ENCODE measurements at places on chromosomes 16 and 17. TPM values are rescaled to one million over a fixed set of nuclear protein-coding genes. Genes with fewer than 3 reads are reported as not detected.

TOP2A gene
- total RNA-seq, result 148 TPM

AIPL1 gene
- total RNA-seq, result not detected

TNFSF13 gene
- 2.7 TPM for total RNA-seq

UNC45B gene
- under 0.01 TPM for total RNA-seq

UMOD gene
- total RNA-seq, result not detected

PLEKHG4 gene
- 28.4 TPM for total RNA-seq

TMEM238L gene
- total RNA-seq, result not detected

NGFR gene
- not detected for total RNA-seq

GSDMA gene
- total RNA-seq, result not detected

KRT222 gene
- total RNA-seq, result not detected

VTN gene
- 0.07 TPM for total RNA-seq

GRAPL gene
- 21.1 TPM for total RNA-seq

CLEC18A gene
- 0.13 TPM for total RNA-seq

CMTM2 gene
- total RNA-seq, result not detected

PGP gene
- total RNA-seq, result 16.7 TPM

CSF3 gene
- 8.0 TPM for total RNA-seq

HOXB1 gene
- total RNA-seq, result not detected

VMO1 gene
- total RNA-seq, result 0.93 TPM

EPOP gene
- total RNA-seq, result 5.8 TPM

PRSS36 gene
- total RNA-seq, result 0.14 TPM

TP53TG3B gene
- not detected for total RNA-seq

CCDC47 gene
- total RNA-seq, result 133 TPM

KIF2B gene
- total RNA-seq, result not detected

PRR35 gene
- total RNA-seq, result 0.07 TPM

CASKIN1 gene
- total RNA-seq, result 0.13 TPM

TAX1BP3 gene
- total RNA-seq, result 179 TPM

MT1M gene
- 2.4 TPM for total RNA-seq

UTS2R gene
- not detected for total RNA-seq

METTL26 gene
- 119 TPM for total RNA-seq

MSLN gene
- total RNA-seq, result not detected

TBC1D3K gene
- not detected for total RNA-seq

SBK1 gene
- 0.07 TPM for total RNA-seq
